CD4-positive, alpha-beta T cell treated with Interleukin-6 for 4 hours (primary cell): ENCODE measurements at places on chromosomes 11 and 22.

GRCh38 chr11:79708319-79708932, 267.6 kb upstream of the TENM4 start:
- DNase-seq = no peak

GRCh38 chr22:30305519-30305905, 16.2 kb upstream of the CASTOR1 start:
- peak; percentile 73 for DNase-seq

DNA sequence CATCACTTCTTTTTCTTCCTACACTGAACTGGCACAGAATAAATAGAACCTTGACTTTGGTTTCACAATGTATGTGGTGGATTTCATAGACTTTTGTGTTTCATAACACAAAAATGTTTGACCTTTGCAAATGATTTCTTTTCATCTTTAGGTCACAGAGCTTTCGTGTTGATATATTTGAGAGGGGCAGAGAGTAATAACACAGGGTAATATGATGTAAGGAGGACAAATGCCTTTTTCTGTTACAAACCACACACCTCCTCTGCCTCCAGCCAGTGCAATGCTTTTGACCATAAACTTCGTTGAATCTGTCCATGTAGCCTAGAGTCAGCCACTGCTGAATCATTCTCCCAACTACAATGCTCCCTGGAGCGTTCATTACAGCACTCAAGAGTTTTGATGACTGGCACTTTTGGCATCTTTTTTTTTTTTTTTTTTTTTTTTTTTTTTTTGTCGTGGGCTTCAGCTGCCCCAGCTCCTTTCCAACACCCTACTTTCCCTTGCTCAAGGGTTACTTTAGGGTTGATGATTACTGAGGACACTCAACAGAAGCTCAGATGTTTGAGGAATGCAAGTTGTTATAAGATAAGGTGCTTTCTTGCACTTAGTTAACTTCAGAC, 11.4 kb upstream of the CAT start:
- no peak for DNase-seq

- DNase-seq = no peak
These were observed 104.4 kb downstream of the MICAL2 start for GRCh38 chr11:12214751-12215150.

GRCh38 chr11:17397311-17398002, 9.0 kb upstream of the KCNJ11 start:
- no peak for DNase-seq

DNA sequence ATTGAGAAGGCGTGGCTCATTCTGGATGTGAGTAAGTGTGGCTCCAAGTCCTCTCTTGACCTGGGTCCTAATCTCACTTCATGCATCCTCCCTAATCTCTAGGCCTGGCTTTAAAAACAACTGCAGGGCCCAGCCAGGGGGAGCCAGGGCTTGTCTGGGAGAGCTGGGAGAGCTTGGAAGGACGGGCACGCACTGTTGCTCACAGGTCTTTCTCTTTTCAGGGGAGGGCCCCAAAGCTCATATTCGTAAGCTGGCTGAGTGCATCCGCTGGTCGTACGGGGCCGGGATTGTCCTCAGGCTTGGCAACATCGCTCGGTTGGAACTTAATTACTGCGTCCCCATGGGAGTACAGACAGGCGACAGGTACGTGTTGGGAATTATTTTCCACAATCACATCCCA, 34.1 kb upstream of the PARVB start:
- DNase-seq = no peak

GRCh38 chr11:12771875-12772274, 97.7 kb downstream of the TEAD1 start:
- DNase-seq = no peak

GRCh38 chr11:112835591-112836255, 125.5 kb upstream of the NCAM1 start:
- no peak for DNase-seq

- no peak for DNase-seq
These were observed 602 bp upstream of the AQP11 start for GRCh38 chr11:77589181-77589520.

DNA sequence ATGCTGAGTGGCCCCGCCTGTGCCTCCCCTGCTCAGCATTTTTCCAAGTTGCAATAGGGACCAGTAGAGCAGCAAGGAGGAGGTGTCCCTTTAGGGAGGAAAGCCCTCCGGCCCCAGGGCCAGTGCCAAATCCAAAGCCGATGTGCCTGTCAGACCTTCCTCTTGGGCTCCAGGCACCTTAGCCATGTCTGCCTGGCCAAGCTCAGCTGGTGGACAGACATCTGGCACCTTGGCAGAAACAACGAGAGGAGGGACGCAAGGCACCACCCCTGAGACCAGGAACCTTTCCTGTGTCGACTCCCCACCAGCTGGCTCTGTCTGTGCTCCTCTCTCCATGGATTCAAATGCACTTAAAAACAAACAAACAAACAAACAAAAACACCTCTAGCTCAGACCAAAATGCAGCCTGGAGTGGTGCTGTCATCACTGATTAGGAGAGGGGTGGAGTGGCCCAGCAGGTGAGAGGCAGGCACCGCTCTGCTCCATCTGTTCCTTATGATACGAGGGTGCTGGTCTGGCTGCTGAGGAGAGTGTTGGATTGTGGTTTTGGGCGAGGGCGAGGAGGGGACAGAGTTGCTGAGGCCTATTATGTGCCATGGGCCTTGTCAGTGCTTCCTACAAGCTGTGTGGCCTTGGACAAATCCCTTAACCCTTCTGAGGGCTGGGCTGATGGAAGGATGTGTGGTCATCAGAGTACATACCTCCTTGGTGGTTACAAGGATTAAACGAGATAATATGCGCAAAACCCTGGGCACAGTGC, 46.2 kb downstream of the TP53I11 start:
- DNase-seq = no peak
